ENCODE measurements at places on chromosomes 1 and 21.

- ATAC-seq = no peak
Observed at GRCh38 chr1:58000116-58000515, 546.4 kb downstream of the OMA1 start.

- ATAC-seq = no peak
Observed at GRCh38 chr1:154859786-154860155, 10.3 kb downstream of the KCNN3 start.

- no peak for ATAC-seq
Observed at GRCh38 chr1:174916846-174917245, 82.9 kb upstream of the CACYBP start.

- no peak for ATAC-seq
Observed at GRCh38 chr1:247218121-247218651, 37.7 kb upstream of the VN1R5 start.

- ATAC-seq = no peak
Observed at GRCh38 chr1:29396438-29397255, 160.3 kb downstream of the PTPRU start.
